ENCODE measurements at places on chromosomes 7 and 10.
A peak's percentile ranks its signal among the peaks of the same experiment; 100 is the strongest.

- no peaks in the 10 kb centered on the region for H3K36me3 ChIP-seq
- H3K27me3 ChIP-seq, result no peaks in the 10 kb centered on the region
- peak overlapping the region; percentile 55 for H3K4me3 ChIP-seq
Measured at GRCh38 chr7:116500078-116500853, 728 bp downstream of the CAV2 start.

- H3K36me3 ChIP-seq, result no peaks in the 10 kb centered on the region
- H3K27ac ChIP-seq, result peak overlapping the region; percentile 71
- H3K27me3 ChIP-seq, result no peaks in the 10 kb centered on the region
- no peak for DNase-seq
Measured at GRCh38 chr7:105678811-105679495, 97.7 kb upstream of the EFCAB10 start.

DNA sequence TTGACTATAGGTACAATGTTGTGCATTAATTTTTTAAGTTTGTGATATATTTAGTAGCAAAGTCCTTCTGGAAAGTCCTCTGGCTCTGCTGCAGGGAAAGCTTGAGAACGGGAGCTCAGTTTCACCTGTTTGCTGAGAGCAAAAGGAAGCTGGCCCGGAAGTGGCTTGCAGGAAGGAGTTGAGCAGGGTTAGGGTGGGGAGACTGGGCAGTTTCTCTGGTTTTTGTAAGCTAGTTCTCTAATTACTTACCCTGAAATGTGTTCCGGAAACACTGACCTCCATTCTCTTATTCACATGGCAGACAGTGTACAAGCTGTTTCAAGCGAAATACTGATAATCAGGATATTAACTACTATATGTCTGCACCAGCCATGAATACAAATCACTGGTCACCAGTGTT is 22.3 kb downstream of the MAP3K8 start:
- peaks cover 18% of the 10 kb centered on the region for H3K36me3 ChIP-seq
- H3K27ac ChIP-seq, result peak overlapping the region; percentile 0
- DNase-seq, result no peak
- no peaks in the 10 kb centered on the region for H3K4me1 ChIP-seq

GRCh38 chr7:110418659-110419280 is 672.2 kb upstream of the LRRN3 start:
- DNase-seq, result no peak
- H3K36me3 ChIP-seq, result no peaks in the 10 kb centered on the region
- H3K27me3 ChIP-seq, result no peaks in the 10 kb centered on the region
- no peak overlapping the region for H3K4me3 ChIP-seq
- no peak overlapping the region for H3K27ac ChIP-seq
- H3K4me1 ChIP-seq, result no peaks in the 10 kb centered on the region

DNA sequence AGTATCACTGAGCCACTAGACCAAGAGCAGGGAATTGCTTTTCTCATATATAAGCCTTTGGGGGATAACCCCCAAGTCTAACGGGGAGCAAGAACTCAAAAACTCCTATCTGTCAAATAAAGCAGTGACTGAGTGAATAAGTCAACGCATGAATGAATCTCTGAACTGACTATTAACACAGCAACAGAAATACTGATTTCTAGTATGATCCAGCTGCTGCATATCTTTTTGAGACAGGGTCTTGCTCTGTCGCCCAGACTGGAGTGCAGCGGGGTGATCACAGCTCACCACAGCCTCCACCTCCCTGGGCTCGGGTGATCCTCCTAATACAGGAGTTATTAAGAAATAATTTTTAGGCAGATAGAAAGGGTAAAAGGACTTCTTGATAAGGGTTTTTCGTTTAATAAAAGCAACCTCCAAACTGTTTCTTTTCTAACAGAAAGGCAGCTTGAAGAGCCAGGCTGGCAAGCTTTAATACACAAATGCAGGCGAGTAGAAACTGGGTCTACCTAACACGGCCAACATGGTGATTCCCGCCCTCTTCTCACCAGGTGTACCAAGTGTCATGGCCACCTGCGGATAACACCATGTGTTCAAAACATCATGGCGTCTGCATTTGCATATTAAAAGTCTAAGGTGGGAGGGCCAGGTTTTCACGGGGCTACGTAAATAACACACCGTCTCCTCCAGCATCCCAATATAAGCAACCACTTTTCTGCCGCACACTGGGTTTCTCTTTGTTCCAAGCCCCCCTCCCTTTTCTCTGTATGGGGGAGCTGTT is 631.9 kb downstream of the PARD3 start:
- no peak for DNase-seq
- no peaks in the 10 kb centered on the region for H3K36me3 ChIP-seq
- H3K4me1 ChIP-seq, result peaks cover 12% of the 10 kb centered on the region
- no peak overlapping the region for H3K4me3 ChIP-seq
- no peaks in the 10 kb centered on the region for H3K27me3 ChIP-seq
- H3K27ac ChIP-seq, result no peak overlapping the region

All from liver (tissue), 10 donors.